Airway epithelial cell (primary cell): ENCODE measurements at places on chromosomes 6 and 20. TPM values are rescaled to one million over a fixed set of nuclear protein-coding genes. Genes with fewer than 3 reads are reported as not detected.

Gene MRPL14
- 86.7 and 87.8 TPM in 2 replicates for total RNA-seq

Gene KIF13A
- 32.8 and 39.0 TPM in 2 replicates for total RNA-seq

Gene EYS
- total RNA-seq: 0.28 and 0.37 TPM in 2 replicates

Gene KCNK16
- not detected in 2 replicates for total RNA-seq

Gene PRL
- not detected in 2 replicates for total RNA-seq
